ENCODE measurements at places on chromosomes 2 and 18. TPM values are rescaled to one million over a fixed set of nuclear protein-coding genes. Genes with fewer than 3 reads are reported as not detected.

SP5 gene
- total RNA-seq, result not detected

DNA sequence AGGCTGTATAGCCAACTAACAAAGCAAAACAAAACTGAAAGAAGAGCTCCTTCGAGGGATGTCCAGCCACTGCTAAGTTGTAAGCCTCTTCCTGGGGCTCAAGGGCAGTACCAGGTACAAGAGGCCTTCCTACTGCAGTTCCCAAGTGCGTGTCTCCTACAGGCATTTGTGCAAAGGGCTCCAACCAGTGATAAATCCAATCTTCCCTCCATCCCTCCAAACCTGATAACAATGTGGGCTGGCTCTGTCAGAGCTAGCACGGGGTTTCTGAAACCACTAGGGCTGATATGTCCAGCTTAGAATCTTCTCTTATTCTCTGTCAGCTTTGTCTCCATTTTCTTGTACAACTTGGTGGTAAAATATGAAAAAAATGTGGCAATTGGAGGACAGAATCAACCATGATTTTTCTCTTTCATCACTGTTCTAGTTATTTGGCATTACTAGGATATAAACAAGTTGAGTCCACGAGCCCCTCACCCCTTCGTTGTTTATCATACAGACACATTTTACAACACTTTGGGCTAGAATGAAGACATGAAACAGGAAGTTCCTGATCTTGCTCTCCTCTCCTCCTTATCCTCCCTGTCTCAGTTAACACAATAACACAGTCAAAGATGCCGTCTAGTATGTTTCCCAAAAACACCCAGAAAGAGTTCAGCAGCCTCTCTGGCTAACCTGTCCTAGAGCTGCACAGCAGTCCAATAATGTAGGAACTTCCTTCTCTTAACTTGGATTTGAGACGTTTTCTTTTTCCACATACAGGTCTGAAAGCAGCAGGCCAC is 35.4 kb upstream of the WIPF1 start:
- DNase-seq, result no peak

- DNase-seq, result no peak
Observed at GRCh38 chr2:122639711-122640110, 884.3 kb downstream of the TSN start.

- DNase-seq, result no peak
Observed at GRCh38 chr2:74137651-74138599, 9.8 kb downstream of the BOLA3 start.

GRCh38 chr2:144409241-144409640 is 110.7 kb downstream of the ZEB2 start:
- DNase-seq, result no peak

- no peak for DNase-seq
Observed at GRCh38 chr2:112962308-112963175, 15.3 kb upstream of the IL36G start.

GRCh38 chr2:132253496-132254305 is 91.9 kb upstream of the ANKRD30BL start:
- no peak for DNase-seq

NDUFS1 gene
- 35.2 TPM for total RNA-seq

GRCh38 chr2:71945603-71945959 is 202.1 kb downstream of the CYP26B1 start:
- no peak for DNase-seq

CHRND gene
- total RNA-seq, result not detected

CREG2 gene
- 0.39 TPM for total RNA-seq

GRCh38 chr18:45854036-45854586 is 28.6 kb downstream of the SIGLEC15 start:
- DNase-seq, result no peak

DNA sequence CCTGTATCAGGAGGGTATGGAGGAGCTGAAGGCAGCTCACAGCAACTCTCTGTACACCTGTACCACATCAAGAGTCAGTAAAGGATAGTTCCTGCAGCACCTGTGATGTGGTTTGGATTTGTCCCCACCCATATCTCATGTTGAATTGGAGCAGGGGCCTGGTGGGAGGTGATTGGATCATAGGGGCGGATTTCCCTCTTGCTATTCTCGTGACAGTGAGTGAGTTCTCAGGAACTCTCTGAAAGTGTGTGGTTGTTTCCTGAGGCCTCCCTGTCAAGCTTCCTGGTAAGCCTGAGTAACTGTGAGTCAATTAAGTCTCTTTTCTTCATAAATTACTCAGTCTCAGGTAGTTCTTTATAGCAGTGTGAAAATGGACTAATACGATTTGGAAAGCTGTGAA is 28.9 kb downstream of the OSBPL1A start:
- DNase-seq, result no peak

DNA sequence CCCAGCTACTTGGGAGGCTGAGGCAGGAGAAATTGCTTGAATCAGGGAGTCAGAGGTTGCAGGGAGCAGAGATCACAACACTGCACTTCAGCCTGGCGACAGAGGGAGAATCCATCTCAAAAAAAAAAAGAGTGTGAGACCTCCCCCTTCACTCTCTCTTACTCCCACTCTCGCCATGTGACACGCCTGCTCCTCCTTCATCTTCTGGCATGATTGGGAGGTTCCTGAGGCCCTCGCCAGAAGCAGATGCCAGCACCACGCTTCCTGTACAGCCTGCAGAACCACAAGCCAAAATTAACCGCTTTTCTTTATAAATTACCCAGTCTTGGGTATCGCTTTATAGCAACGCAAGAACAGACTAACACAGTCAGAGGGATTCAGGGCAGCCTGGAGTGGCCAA is 66.3 kb upstream of the CREB1 start:
- DNase-seq, result no peak
